Vagina (tissue), 2 donors: ENCODE measurements at places on chromosomes 5 and 9. TPM values are rescaled to one million over a fixed set of nuclear protein-coding genes. Genes with fewer than 3 reads are reported as not detected.
A peak's percentile ranks its signal among the peaks of the same experiment; 100 is the strongest.

DNA sequence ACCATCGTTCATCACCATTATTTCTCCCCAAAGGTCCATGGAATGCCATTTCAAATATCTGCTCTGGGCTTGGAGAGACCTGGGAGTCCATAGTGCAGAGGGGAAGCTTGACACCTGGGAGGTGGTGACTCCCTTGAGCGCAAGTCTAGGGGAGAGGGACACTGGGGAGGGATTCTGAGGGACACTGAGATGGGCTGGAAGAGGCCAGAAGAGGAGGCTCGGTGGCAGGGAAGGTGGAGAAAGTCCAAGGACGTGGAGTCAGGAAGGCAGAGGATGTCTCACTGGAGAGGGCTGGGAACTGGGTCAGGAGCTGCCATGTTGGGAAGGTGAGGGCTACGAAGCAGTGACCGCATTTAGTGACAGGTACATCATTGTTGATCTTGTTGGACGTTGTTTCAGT lies 160.3 kb upstream of the MVB12B start:
- peak; percentile 67 for DNase-seq
- H3K4me1 ChIP-seq: no peaks in the 10 kb centered on the region
- H3K36me3 ChIP-seq: no peaks in the 10 kb centered on the region
- H3K4me3 ChIP-seq: no peak overlapping the region
- H3K27me3 ChIP-seq: no peaks in the 10 kb centered on the region

DNA sequence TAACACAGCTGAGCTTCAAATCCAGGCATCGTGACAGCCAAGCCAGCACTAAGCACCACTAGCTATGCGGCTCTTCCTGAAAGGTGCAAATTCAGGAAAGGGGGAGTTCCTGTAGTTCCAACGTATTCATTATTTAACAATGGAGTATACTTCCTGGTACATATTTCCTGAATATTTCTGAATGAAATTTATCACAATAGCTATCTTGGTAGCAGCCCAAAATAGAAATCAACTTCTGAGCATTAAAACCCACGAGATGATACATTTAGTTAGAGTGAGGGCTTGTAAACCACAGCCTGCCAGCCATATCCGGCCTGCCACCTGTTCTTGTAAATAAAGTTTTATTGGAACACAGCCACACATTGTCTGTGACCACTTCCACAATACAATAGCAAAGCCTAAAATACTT lies 109.7 kb upstream of the RETREG1 start:
- H3K36me3 ChIP-seq: no peaks in the 10 kb centered on the region
- DNase-seq: no peak
- H3K27me3 ChIP-seq: no peaks in the 10 kb centered on the region
- H3K4me3 ChIP-seq: no peak overlapping the region
- peaks cover 7% of the 10 kb centered on the region for H3K4me1 ChIP-seq

GRCh38 chr9:106883030-106883429 lies 20.1 kb downstream of the ZNF462 start:
- H3K36me3 ChIP-seq: no peaks in the 10 kb centered on the region
- DNase-seq: no peak
- no peak overlapping the region for H3K27ac ChIP-seq
- H3K4me1 ChIP-seq: peaks cover 81% of the 10 kb centered on the region
- H3K4me3 ChIP-seq: no peak overlapping the region

DNA sequence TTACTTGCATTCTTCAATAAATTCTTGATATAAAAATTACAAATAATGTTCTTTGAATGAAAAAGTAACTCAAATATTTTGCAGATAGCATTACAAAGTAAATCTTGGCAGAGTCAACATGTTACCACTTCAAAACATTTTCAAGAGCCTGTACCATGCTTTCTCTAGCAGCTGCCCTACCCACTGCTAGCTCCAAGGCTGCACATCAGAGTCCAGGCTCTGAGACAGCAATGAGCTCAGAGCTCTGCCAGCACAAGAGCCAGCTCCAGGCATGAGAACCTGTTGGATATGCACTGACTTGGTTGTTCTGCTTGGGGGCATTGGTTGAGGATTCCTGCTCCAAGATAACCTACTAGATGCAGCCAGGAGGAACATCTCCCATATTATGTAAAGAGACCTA lies 211.3 kb upstream of the HAPLN1 start:
- no peak for DNase-seq
- H3K27ac ChIP-seq: no peak overlapping the region
- no peaks in the 10 kb centered on the region for H3K4me1 ChIP-seq

DNA sequence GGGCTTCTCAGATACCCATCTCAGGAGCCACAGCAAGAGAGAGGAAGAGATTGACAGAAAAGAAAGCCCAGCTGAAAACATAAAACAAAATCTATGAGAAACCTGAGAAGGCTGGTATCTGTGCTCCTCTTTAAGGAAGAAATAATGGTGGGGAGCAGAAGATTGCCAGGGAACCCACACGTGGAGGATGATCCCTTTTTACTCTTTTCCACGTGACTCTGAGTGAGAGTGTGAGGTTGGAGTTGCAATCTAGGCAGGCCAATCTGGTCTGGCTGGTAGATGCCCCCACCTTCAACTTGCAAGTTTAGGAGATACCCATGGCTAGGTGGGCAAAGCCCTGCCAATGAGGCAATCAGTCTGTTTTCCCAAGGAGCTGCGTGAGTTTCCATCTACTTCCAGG lies 202.3 kb downstream of the TENT4A start:
- no peak overlapping the region for H3K27ac ChIP-seq
- H3K4me1 ChIP-seq: no peaks in the 10 kb centered on the region
- H3K4me3 ChIP-seq: no peak overlapping the region

- peak overlapping the region; percentile 49 for H3K27ac ChIP-seq
- no peak overlapping the region for H3K4me3 ChIP-seq
- H3K27me3 ChIP-seq: no peaks in the 10 kb centered on the region
- DNase-seq: no peak
- no peaks in the 10 kb centered on the region for H3K36me3 ChIP-seq
Measured at GRCh38 chr9:110752766-110753165, 84.2 kb downstream of the MUSK start.

- H3K4me3 ChIP-seq: no peak overlapping the region
- peaks cover 3% of the 10 kb centered on the region for H3K27me3 ChIP-seq
- H3K4me1 ChIP-seq: peaks cover 7% of the 10 kb centered on the region
- no peaks in the 10 kb centered on the region for H3K36me3 ChIP-seq
Measured at GRCh38 chr5:115184770-115185169, 15.1 kb upstream of the TRIM36 start.

The PCDH12 gene
- total RNA-seq: 3.2 TPM

The CCL27 gene
- not detected for total RNA-seq
